ENCODE measurements at places on chromosomes 7 and 10.

GRCh38 chr7:117766913-117767312 lies 106.3 kb downstream of the CTTNBP2 start:
- no peak for DNase-seq

- no peak for DNase-seq
Measured at GRCh38 chr7:35967366-35968139, 166.7 kb downstream of the SEPTIN7 start.

GRCh38 chr10:99920901-99921300 lies 88.8 kb downstream of the DNMBP start:
- no peak for DNase-seq

DNA sequence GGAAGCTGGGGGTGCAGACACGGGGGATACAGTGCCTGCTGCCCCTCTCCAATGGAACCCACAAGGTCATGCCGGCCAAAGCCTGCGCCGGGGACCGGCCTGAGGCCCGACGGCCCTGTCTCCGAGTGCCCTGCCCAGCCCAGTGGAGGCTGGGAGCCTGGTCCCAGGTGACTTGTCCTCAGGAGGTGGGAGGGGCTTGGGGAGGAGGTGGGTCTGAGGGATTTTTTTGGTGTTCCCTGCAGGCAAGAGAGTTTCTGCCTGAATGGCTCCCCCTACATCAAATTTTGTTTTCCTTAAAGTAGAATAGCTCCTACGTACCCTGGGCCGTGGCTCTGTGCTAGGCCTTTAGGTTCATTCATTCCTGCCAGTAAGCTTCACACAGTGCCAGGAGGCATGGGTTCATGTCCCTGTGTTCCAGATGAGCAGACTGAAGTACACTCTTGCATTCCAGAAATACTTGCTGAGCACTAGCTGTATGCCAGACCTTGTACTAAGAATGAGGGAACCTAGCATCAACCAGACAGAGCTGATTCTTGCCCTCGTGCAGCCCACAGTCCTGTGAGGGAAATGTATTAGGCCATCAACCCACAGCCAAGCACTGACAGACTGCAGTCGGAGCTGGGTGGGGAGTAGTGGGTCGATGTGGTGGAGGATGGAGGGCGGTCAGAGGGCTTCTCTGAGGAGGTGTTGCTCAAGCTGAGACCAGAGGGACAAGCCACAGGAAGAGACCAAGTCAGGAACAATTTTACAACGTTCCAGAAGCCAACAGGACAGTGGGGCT lies 31.1 kb downstream of the TBATA start:
- no peak for DNase-seq

DNA sequence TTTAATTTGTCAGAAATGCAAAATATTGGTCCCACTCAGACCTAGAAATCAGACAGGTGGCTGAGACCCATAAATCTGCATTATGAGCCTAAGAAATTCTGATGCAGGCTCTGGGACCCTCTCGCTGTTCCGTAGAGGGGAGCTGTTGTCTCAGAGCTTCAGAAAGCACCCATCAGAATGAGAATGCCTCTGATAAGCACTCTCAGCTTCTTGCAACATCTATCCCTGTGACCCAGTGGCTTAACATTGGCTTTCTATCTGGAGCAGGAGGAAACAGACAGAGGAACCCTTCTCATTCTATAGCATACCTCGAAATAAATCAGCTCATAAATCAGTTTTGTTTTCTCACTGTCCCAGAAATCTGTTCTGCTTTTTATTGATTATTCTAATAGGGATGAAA lies 184.6 kb upstream of the SP4 start:
- DNase-seq = no peak

- no peak for DNase-seq
Measured at GRCh38 chr10:90269699-90270098, 568.3 kb downstream of the KIF20B start.

DNA sequence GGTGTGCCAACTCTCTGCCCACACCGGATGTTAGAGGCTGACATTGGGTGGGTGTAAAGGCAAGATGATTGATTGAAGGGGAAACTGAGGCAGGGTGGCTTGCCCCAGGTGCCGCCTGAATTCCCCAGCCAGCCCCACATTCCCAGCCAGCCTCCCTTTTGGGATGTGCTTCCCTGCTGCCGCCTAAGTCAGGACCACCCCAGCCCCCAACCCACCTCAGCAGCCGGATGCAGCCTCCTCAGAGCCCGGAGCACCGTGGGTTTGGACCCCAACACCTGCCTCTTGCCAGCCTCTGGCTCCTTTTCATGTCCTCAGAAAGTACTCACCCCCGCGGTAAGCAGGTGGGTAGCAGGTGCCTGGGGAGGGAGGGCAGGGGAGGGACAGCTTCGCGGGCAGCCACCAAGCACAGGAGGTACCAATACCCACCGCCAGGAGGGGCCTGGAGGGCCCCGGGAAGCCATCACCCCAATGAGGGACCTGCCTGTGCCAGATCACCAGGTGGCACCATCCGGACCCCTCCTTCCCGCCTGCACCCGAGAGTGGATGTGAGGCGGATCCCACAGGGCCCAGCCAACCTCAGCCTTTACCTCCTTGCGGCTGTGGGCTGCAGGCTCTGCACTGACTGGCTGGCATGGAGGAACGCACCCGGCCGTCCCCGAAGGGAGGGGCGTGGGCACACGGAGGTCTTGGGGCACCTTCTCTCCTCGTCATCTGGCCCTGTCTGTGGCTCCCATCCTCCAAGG lies 60.5 kb downstream of the PWWP2B start:
- DNase-seq = no peak

Measured in SJCRH30 (cell line).